ENCODE measurements at places on chromosomes 12 and 14.
A peak's percentile ranks its signal among the peaks of the same experiment; 100 is the strongest.

GRCh38 chr12:88273875-88274274 lies 131.8 kb downstream of the TMTC3 start:
- DNase-seq, result no peak

DNA sequence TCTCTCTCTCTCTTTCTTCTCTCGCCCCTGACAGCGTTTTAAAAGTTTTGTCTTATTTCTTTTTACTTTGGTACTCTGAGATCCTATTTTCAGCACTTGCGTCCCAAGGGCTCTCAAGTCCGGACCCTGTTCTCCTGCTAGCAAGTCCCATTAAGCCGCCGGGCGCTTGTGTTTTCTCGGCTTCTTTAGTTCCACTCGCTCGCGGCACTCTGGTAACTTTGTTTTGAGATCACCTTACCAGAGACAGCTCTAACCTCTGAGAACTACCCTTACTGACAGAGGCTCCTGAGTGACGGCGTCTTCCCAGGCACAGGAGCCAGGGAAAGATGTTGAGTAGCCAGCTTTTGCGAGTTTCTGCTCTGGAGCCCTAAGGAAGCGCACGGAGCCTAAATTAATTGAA lies 2.7 kb upstream of the MYF5 start:
- no peak for DNase-seq

- DNase-seq, result no peak
These were observed 13.3 kb downstream of the TMEM119 start for GRCh38 chr12:108584456-108585065.

GRCh38 chr14:54909817-54910558 lies 7.4 kb upstream of the GCH1 start:
- DNase-seq, result no peak

DNA sequence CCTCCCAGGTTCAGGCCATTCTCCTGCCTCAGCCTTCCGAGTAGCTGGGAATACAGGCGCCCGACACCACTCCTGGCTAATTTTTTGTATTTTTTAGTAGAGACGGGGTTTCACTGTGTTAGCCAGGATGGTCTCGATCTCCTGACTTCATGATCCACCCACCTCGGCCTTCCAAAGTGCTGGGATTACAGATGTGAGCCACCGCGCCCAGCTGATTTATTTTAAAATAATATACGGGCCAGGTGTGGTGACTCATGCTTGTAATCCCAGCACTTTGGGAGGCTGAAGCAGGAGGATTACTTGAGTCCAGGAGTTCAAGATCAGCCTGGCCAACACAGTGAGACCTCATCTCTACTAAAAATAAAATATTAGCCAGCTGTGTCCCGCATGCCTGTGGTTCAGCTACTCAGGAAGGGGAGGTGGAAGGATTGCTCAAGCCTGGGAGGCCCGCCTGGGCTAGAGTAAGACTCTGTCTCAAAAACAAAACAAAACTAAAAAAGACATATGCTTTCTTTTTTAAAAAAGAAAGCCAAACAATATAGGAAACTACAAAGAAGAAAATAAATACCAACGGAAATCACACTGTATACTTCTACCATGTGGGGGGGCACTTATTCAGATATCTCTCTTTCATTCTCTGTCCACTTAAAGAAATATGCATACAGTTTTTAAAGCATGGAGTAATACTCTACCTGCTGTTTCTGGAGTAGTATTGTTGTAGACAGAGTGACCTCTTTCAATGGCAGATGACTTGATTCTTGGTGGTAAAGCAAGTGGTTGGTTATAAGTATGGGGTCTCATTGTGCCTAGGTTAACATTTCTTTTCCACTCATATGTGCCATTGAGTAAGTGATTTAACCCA lies 930 bp upstream of the MIA2 start:
- peak; percentile 77 for DNase-seq

GRCh38 chr12:1640328-1641234 lies 11.6 kb downstream of the WNT5B start:
- DNase-seq, result no peak

DNA sequence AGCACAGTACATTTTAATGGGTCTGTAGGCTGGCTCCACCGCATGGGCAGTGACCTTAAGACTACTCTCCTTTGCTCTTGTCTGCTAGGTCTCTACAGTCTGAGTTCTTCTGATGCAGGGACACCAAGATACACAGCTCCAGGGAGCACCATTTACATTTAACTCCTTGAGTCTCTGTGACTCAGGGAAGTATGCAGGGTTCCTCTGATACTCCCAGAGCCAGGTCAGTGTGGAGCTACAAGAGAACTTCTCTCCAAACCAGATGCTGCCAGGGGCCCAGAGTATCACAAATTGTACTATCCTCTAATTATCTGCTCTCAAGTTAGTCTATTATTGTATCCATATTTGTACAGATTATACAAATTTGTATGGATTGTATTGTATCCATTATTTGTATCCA lies 15.2 kb downstream of the ZFP36L1 start:
- no peak for DNase-seq

GRCh38 chr14:76109087-76109880 lies 42.4 kb upstream of the GPATCH2L start:
- no peak for DNase-seq

GRCh38 chr12:563787-564298 lies 99.4 kb downstream of the NINJ2 start:
- DNase-seq, result no peak

- DNase-seq, result peak; percentile 83
These were observed 44.6 kb downstream of the MLXIP start for GRCh38 chr12:122123051-122123760.

DNA sequence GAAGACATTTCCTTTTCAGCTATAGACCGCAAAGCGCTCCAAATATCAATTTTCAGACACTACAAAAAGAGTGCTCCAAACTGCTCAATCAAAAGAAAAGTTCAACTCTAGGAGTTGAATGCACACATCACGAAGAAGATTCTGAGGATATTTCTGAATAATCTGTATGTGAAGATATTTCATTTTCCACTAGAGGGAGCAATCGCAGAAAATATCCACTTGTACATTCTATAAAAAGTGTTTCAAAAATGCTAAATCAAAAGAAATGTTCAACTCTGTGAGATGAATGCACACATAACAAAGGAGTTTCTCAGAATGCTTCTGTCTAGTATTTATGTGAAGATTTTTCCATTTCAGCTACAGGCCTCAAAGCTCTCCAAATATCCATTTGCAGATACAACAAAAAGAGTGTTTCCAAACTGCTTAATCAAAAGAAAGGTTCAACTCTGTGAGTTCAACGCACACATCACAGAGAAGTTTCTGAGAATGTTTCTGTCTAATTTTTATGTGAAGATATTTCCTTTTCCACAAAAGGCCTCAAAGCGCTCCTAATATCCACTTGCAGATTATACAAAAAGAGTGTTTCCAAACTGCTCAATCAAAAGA lies 643.8 kb upstream of the ALG10B start:
- DNase-seq, result no peak
